H7 (cell line): ENCODE measurements at places on chromosomes 3 and 15. TPM values are rescaled to one million over a fixed set of nuclear protein-coding genes. Genes with fewer than 3 reads are reported as not detected.

DNA sequence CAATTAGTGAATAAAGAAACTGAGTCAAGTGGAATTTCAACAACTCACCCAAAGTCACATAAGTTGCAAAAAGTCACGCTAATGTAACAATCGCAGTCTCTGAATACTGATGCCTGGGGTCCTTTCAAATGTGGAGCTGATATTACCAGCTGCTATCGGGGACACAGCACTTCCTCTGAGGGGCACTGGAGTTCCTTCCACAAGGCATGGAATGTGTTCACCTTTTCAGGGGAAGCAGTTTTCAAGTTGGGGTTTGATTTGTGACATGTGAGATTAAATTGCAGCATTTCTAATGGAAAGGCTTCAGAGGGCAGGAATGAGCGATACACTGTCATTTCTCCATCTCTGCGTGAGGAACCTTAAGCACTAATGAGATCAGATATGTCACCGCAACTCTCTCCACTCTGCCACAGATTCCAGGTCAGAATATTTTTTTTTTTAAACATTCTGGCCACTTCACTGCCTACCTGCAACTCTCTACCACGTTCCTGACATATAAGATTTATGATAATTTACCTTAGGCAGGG, 807.2 kb upstream of the CFAP20DC start:
- DNase-seq: no peak

DNA sequence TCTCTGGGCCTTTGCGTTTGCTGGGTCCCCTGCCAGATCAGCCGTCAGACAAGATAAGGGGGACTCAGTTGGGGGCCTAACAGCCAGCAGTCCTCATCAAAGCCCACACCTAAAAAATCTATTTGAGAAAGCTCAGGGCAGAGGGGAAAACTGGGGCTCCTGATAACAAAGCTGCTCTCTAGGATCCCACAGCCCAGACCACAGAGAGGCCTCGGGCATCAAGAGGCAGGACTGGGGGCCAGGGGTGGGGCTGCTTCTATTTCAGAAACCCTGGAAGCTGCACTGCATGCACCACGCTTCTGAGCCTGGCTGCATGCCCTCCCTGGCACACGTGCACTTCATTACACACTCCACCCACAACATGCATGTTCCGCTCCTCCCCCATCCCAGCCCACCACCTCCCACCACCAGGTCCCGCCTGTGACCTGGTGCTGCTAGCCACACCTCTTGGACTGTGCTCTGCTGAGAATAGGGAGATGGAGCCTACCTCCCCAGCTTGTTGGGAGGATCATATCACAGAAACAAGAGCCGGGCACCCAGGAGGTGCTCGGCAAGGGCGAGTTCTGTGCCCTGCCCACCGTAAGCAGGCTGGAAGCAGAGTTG, 26.6 kb downstream of the FBLN2 start:
- DNase-seq: peak; percentile 72

GRCh38 chr3:153260681-153261080, 98.7 kb downstream of the RAP2B start:
- DNase-seq: no peak

GRCh38 chr3:119841808-119842471, 60.0 kb downstream of the NR1I2 start:
- no peak for DNase-seq

- no peak for DNase-seq
Measured at GRCh38 chr15:45120081-45120972, 6.2 kb downstream of the DUOXA2 start.

DNA sequence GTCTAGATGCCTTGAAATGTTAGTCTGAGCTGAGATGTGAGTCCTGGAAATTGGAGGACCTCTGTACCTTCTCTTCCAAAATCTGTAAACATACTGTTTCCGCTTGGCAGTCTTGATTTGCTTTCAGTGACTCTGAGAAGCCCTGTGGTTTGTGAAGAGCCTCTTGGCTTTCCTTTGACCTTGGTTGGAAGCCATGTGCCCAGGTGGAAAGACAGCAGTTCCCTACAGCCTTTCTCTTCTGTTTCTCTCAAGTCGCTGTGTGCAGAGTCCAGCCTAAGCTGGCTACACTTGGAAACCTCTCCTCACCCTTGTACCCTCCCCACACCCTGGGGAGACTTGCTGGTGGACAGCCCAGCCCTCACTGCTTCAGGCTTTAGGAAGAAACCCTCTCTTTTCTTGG, 129.8 kb upstream of the CTDSPL start:
- no peak for DNase-seq

GRCh38 chr15:67528513-67528912, 7.6 kb downstream of the C15orf61 start:
- no peak for DNase-seq

The ARL6 gene
- total RNA-seq: 3.6 and 5.2 TPM in 2 replicates

The SLC51A gene
- total RNA-seq: 0.24 and 0.30 TPM in 2 replicates

The B3GNT5 gene
- 3.0 and 3.7 TPM in 2 replicates for total RNA-seq

The BTD gene
- total RNA-seq: 13.4 and 18.1 TPM in 2 replicates
